ENCODE measurements at places on chromosomes 12 and 14.

GRCh38 chr14:54383835-54384234 lies 13.0 kb upstream of the CDKN3 start:
- DNase-seq = no peak

DNA sequence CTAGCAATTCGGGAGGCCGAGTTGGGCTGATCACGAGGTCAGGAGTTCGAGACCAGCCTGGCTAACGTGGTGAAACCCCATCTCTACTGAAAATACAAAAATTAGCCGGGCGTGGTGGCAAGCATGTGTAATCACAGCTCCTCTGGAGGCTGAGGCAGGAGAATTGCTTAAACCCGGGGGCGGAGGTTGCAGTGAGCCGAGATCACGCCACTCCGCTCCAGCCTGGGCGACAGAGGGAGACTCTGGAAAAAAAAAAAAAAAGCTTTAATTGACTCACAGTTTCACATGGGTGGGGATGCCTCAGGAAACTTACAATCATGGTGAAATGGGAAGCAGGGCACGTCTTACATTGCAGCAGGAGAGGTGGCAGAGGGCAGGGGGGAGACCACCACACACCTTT lies 30.6 kb upstream of the SLC2A3 start:
- no peak for DNase-seq

- no peak for DNase-seq
Measured at GRCh38 chr12:111186347-111186746, 182.5 kb downstream of the PHETA1 start.

DNA sequence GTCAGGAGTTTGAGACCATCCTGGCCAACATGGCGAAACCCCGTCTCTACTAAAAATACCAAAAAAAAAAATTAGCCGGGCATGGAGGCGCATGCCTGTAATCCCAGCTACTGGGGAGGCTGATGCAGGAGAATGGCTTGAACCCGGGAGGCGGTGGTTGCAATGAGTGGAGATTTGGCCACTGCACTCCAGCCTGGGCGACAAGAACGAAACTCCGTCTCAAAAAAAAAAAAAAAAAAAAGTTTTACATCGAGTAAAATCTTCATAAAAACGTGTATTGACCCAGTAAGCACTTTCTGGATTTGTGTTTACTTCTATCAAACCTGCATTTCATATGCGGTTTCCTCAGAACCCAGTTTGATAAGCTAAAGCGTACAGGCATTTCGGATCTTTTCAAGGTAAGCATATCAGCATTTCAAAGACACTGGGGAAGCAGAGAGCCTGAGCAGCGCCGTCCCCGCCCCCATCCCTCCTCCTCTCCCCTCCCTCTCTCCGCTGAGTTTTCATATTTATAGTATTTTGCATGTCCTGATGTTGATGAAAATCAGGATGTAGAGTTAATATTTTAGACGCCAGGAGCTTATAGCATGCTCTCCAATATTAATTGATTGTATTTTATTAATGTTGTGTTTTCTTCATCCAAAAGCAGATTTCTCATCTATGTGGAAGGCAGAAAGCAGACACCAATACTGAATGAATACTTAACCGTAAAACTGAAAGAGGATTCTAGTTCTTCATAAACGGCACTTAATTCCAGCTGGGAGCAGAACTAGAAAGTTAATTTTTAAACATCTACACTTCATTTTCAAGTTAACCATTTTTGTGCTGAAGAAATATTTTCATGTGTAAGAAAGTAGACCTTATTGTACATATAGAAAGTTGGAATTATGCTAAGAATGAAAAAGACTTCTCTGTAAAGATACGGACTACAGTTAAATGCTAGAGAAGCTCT lies 9.2 kb upstream of the HIP1R start:
- peak; percentile 34 for DNase-seq

DNA sequence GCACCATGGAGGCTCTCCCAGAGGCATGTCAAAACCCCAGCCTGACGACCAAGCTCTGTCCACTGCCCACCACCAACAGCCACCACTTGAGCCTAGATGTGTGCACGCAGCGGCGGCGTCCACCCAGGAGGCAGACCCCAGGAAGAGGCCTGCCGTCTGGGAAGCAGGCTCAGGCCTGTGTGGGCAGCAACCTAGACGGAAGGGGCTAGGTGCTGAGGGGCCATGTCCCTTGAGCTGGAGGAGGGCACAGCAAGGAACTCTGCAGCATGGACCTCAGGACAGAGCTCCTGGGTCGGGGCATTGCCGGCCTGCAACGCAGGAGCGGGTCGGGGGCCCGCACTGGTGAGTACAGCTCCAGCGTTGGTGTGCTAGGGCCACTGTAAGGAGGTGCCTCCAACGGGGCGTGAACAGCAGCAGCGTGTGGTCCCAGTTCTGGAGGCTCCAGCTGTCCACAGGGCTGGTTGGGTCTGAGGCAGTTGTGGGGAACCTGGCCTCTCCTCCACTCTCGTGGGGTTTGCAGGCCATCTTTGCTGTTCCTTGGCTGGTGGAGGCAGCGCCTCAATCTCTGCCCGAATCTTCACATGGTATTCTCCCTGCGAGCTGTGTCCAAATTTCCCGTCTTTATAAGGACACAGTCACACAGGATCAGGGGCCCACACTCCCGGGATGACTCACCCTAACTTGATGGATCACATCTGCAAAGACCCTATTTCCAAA lies 20.5 kb downstream of the ZBTB42 start:
- no peak for DNase-seq

All from RWPE1 (cell line).